Parietal lobe (tissue), 2 donors: ENCODE measurements at places on chromosomes 13 and 19. TPM values are rescaled to one million over a fixed set of nuclear protein-coding genes. Genes with fewer than 3 reads are reported as not detected.

The KIR2DL4 gene
- not detected for total RNA-seq

The GGACT gene
- total RNA-seq = 0.31 TPM

The NOTCH3 gene
- 19.4 TPM for total RNA-seq

The LYPD5 gene
- 4.7 TPM for total RNA-seq

The STX10 gene
- total RNA-seq = 27.2 TPM

The NKPD1 gene
- total RNA-seq = 0.63 TPM

The ZNF829 gene
- total RNA-seq = 9.1 TPM

The USHBP1 gene
- 1.3 TPM for total RNA-seq

The PGLYRP2 gene
- total RNA-seq = not detected
